Keratinocyte (primary cell): ENCODE measurements at places on chromosomes 12 and 14. TPM values are rescaled to one million over a fixed set of nuclear protein-coding genes. Genes with fewer than 3 reads are reported as not detected.

Gene KRT79
- 0.09 to 0.22 TPM (median 0.12 TPM) in 3 replicates for polyA plus RNA-seq

Gene JKAMP
- 82.1 to 166 TPM (median 145 TPM) in 3 replicates for polyA plus RNA-seq

DNA sequence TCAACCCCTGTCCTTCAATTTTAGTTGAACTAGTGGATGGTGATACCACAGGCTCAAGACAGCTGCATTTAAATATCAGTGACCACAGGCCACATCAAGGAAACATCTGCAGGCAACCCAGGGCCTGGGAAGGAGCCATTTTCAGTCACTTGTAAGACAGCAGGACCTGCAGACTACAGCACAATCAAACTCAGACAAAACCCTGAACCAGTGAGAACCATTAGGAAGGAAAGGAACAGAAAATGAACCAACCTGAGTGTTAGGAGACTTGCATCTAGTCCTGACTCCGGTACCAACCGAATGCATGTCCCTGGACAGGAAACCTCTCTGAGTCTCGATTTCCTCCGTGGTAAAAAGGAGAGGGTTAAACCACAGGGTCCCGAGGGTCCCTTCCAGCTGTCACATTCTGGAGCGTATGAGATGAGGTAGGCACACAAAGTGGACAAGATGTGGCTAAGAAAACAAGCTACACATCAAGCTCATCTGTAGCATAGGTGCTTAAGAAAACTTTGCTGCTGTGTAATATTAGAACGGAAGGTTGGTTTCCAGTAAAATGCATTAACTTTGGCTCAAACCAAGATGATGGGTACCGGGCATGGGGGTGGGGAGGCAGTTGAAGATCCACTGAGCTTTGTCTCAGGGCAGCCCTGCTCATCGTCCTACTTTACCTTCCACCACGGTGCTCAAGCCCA lies 1.6 kb upstream of the CDKN1B start:
- H3K4me1 ChIP-seq = peaks cover 38% of the 10 kb centered on the region
- peak overlapping the region; percentile 93 for H3K27ac ChIP-seq
- no peaks in the 10 kb centered on the region for H3K36me3 ChIP-seq
- H3K4me3 ChIP-seq = no peak overlapping the region
- DNase-seq = no peak

Gene EPYC
- polyA plus RNA-seq = not detected in 3 replicates

GRCh38 chr12:6093764-6094163 lies 30.7 kb downstream of the VWF start:
- peak overlapping the region; percentile 61 for H3K27ac ChIP-seq
- no peak overlapping the region for H3K4me3 ChIP-seq
- H3K27me3 ChIP-seq = peaks cover 2% of the 10 kb centered on the region

Gene SLC4A8
- 1.1 to 2.3 TPM (median 2.0 TPM) in 3 replicates for polyA plus RNA-seq

DNA sequence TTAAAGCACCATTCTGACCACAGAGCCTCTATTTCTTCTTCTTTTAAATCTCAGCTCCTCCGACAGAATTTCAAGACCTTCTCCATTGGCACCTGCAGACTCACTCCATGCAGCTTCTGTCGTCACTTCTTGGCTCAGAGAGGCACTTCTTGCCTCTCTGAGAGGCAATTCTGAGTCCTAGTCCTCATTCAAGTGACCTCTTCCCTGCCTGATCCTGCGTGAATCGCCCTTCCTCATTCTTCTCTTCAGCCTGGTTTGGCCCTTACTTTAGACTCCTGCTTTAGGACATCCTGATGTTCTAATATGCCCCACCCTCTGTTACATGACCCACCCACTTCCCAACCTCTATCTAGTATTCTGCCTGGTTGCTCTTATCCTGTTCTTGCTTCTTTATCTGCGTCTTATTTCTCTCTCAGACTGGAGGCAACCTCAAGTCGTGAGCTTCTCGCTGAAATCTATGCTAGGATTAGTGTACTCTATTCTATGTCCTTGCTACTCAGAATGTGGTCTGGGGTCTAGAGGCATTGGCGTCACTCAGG lies 55.6 kb upstream of the CISTR start:
- H3K27me3 ChIP-seq = peaks cover 11% of the 10 kb centered on the region
- no peak for DNase-seq
- H3K4me1 ChIP-seq = no peaks in the 10 kb centered on the region
- no peak overlapping the region for H3K4me3 ChIP-seq

DNA sequence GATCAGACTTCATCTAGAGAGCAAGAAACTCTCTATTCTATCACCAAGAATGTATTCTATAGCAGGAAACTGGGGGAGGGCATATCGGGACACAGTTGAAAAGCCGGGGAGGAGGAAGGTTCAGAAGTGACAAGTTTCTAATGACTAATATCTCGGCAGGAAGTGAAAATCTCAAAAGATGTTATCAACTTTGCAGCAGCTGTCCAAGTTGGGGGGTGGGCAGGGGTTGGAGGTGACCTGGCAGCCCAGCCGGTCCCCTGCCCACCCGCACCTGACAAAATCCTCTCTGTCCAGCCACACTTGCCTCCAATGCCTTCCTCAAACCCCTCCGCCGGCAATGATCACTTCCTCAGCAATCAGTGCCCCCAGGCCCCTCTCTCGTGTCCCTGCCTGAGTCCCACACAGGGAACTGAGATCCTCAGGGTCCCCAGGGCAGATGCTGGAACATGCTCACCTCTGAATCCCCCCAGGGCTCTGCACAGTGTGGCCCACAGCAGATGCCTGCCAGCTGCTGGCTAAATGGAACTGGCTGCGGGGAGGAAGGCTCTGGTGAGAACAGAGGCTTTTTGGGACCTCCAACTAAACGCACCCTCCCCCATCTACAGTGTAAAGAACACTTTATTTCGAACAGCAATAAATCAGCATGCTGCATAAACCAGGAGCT lies 43.9 kb downstream of the CCDC88C start:
- H3K27ac ChIP-seq = no peak overlapping the region
- no peak overlapping the region for H3K4me3 ChIP-seq
- no peaks in the 10 kb centered on the region for H3K36me3 ChIP-seq
- H3K27me3 ChIP-seq = no peaks in the 10 kb centered on the region
- DNase-seq = no peak

Gene PMEL
- 1.3 to 2.1 TPM (median 1.4 TPM) in 3 replicates for polyA plus RNA-seq

Gene B3GNT4
- polyA plus RNA-seq = 1.7 to 3.8 TPM (median 2.3 TPM) in 3 replicates

DNA sequence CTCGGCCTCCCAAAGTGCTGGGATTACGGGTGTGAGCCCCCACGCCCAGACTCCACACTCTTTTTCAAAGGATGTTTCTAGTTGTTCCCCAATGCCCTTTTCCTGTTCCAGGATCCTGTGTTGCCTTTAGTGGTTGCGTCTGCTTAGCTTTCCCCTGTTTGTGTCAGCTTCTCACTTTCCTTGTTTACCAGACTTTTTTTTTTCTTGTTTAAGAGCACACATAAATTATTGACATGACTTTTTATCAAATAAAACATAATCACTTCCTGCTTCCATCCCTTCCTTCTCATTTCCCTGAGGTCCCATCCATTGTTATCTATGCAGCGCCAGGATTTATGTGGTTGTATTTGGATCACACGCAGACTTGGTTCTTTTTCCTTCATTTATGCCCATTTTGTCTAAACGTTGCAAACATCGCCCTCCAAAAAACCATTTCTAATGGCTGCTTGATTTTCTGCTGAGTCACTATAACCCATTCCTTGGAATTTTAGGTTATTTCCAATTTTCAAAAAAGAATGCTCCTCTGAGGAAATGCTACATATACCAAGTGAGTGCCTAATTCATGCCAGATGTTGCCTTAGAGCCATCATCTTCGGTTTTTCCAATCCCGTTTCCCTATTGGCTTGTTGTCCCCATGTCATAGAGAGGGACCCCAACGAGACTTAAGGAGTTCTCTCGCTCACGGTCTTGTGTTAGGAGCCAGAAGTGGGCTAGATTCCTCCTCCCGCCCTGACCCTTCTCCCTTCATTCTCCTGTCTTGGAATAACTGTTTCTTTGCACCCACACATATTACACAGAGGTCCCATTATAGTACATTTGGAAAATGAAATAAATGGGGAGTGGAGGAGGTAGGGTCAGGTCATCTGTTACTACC lies 13.5 kb upstream of the CYP46A1 start:
- no peak overlapping the region for H3K4me3 ChIP-seq
- H3K27ac ChIP-seq = no peak overlapping the region
- no peaks in the 10 kb centered on the region for H3K36me3 ChIP-seq

GRCh38 chr12:39620659-39621658 lies 1.4 kb upstream of the ABCD2 start:
- H3K27ac ChIP-seq = no peak overlapping the region
- no peaks in the 10 kb centered on the region for H3K27me3 ChIP-seq
- H3K4me3 ChIP-seq = peak overlapping the region; percentile 83
- no peak for DNase-seq

DNA sequence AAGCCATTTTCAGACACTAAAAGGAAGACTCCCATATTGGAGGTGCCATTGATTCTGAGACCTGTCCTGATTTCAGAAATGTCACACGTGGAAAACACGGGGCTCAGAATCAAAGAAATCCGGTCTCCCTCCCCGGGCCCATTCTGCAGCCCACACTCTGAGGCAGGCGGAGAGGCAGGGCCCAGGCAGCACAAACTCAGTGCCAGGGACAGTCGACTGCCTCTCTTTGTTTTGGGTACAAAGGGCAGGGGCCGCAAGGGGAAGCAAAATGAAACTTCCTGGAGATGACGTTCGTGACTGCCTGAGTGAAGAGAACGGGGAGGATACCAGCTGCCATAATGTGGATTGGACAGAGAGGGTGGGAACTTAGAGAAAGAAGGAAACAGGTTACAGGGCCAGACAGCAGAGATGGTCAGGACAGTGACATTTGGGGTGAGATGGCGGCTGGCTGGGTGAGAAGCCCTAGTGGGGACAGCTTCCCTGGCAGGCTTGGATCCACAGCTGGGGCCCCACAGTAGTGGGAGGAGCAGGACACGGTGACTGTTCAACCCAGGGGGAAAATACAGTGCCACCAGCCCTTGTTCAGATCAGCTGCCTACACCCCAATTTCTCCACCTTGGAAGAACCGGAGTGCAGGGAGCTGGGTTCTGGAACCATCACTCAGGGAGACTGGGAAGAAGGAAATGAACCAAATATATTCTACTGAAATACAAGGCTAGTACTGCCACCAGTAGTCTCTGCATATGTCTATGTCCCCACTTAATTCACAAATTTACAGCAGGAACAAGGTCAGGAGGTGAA lies 8.1 kb downstream of the GAPDH start:
- no peak for DNase-seq
- H3K4me1 ChIP-seq = peaks cover 24% of the 10 kb centered on the region
- no peaks in the 10 kb centered on the region for H3K27me3 ChIP-seq
- H3K4me3 ChIP-seq = no peak overlapping the region
- H3K36me3 ChIP-seq = peaks cover 15% of the 10 kb centered on the region

GRCh38 chr14:94773655-94774343 lies 3.9 kb upstream of the GSC start:
- H3K4me3 ChIP-seq = no peak overlapping the region
- H3K27ac ChIP-seq = no peak overlapping the region
- peaks cover 71% of the 10 kb centered on the region for H3K27me3 ChIP-seq
- H3K4me1 ChIP-seq = peaks cover 5% of the 10 kb centered on the region
- no peaks in the 10 kb centered on the region for H3K36me3 ChIP-seq

Gene LALBA
- polyA plus RNA-seq = not detected in 3 replicates

GRCh38 chr12:119307747-119308146 lies 26.8 kb upstream of the CCDC60 start:
- no peak for DNase-seq
- no peaks in the 10 kb centered on the region for H3K36me3 ChIP-seq
- no peak overlapping the region for H3K27ac ChIP-seq
- H3K4me3 ChIP-seq = no peak overlapping the region

DNA sequence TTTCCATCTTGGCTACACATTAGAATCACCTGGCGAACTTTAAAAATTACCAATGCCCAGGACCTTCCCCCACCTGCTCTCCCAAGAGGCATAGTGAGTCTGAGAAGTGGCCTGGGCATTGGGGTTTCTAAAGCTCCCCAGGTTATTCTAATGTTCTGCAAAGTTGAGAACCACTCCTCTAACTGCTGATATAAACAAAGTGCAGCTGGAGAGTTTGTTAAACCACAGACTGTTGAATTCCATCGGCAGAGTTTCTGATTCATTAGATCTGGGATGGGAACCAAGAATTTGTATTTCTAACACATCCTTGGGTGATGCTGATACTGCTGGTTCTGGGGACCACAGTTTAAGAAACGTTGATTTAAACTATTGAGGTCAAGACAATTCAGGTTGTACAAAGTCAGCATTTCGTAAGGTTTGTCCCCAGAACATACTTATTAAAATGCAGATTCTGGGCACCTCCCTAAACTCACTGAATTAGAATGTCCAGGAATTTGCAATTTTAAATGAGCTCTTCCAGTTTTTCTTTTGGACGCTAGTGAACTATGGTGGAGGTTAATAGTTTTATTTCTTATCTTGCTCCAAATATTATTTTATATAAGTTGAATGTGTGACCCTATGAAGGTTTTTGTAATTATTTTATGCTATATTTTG lies 309.1 kb downstream of the NRXN3 start:
- no peaks in the 10 kb centered on the region for H3K27me3 ChIP-seq
- DNase-seq = no peak
- no peak overlapping the region for H3K4me3 ChIP-seq
- no peak overlapping the region for H3K27ac ChIP-seq
- no peaks in the 10 kb centered on the region for H3K36me3 ChIP-seq
- H3K4me1 ChIP-seq = no peaks in the 10 kb centered on the region

DNA sequence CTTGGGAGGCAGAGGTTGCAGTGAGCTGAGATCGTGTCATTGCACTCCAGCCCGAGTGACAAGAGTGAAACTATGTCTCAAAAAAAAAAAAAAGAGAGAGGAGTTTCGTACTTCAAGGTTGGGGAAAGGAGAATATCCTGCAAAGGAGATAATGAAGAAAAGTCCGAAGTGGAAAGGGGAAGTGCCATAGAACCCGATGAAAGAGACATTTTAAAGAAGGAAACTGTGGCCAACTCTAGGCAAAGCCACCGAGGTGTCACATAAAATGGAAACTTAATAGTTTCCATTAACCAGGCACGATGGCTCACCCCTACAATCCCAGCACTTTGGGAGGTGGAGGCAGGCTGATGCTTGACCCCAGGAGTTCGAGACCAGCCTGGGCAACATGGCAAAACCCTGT lies 15.0 kb upstream of the LTBP2 start:
- H3K27ac ChIP-seq = no peak overlapping the region
- no peaks in the 10 kb centered on the region for H3K36me3 ChIP-seq
- no peak overlapping the region for H3K4me3 ChIP-seq
- DNase-seq = no peak
- peaks cover 10% of the 10 kb centered on the region for H3K4me1 ChIP-seq

GRCh38 chr12:7995266-7995963 lies 37.1 kb upstream of the FOXJ2 start:
- no peaks in the 10 kb centered on the region for H3K27me3 ChIP-seq
- H3K4me3 ChIP-seq = no peak overlapping the region
- H3K4me1 ChIP-seq = peaks cover 10% of the 10 kb centered on the region
- DNase-seq = peak; percentile 53

Gene MYF6
- polyA plus RNA-seq = not detected in 3 replicates

DNA sequence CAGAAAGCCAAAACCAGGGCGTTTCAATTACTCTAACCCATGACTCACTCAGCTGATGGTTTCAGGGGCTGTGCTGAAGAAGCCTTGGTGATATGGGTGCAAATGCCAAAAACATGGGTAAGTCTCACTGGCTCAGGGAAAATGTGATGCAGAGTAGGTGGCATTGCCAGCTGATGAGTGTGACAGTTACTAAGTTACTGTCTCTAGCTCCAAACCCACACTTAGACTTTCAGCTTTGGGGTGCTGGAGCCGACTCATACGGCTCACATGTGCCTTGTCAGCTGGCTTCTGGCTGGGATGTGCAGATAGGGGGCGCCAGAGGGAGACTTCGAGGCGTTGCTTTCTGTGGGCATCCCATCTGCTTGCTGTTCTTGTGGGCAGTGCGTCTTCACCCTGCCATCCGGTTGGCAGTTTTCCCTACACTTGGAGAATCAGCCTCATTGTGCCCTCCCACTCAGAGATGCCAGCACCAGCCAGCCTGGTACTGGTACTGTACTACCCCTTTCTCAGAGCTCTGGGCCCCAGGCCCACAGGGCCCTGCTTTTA lies 11.1 kb upstream of the KRT7 start:
- peaks cover 28% of the 10 kb centered on the region for H3K4me1 ChIP-seq
- H3K4me3 ChIP-seq = no peak overlapping the region
- H3K27me3 ChIP-seq = no peaks in the 10 kb centered on the region
